Left lung (tissue), 14 donors: ENCODE measurements at places on chromosomes 6 and 20.

DNA sequence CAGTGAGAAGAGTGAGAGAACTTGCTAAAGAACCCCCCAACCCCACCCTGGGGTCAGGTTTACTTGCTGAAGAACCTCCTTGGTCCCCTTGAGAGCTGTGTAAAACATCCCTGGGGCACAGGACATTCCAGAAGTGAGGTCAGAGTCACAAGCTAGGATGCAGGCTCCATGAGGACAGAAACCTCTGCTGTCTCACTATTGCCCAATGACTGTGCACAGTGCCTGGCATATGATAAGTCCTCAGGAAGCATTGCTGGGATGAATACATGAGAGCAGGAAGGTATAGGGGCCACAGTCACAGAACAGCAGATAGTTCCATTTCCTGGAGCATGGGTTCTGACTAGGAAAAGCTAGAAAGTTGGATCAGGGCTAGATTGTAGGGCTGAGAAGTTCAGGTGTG lies 18.4 kb downstream of the NT5E start:
- DNase-seq = no peak

DNA sequence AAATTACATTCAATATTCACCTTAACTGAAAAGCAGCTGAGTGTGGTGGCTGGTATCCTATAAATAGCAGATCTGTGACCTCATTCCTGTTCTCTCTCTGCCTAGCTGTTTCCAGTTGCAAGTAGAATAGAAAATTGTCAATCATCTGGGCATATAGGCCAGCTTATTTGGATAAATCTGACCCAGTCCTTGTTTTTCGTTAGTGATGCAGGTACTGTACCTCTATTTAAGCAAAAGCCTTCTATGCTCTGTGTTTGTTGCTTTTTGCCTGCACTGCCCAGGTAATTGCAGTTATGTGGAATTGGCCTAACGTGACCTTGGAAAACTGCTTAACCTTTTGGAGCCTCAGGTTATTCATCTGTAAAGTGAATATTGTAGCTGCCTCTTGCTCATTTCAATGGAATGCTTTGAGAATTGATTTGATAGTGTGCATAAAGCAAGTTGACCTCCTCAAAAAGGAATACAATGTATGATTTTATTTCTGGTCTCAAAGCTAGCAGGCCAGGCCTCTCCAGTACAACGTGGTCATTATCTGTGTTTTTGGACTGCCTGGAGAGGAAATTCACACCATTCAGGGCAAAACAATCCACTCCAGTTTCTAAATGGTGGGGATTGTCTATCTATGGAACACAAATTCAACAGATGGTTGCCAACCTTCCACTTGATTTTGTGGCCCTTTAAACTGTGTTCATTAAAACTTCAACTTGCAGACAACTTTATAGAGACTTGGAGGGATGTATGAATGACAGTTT lies 508.7 kb upstream of the CITED2 start:
- no peak for DNase-seq

DNA sequence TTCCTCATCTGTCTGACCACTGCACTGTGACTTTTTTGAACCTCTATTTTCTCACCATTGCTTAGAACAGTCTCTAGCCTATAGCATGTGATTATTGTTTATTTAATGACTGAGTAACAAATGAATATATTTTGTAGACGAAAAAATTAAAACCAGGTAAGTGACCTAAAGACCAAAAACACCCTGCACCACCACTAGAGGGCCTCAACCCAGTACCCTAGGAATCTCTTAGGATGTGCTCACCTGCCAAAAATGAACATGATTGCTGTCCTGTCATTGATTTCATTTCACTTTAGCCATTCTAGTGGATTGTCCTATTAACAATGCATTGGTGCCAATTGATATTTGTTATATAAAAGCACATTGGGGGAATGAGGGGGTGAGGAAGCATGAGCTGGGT lies 199.1 kb downstream of the COL9A1 start:
- no peak for DNase-seq

- DNase-seq = no peak
Observed at GRCh38 chr6:134000443-134000842, 47.4 kb downstream of the TBPL1 start.

DNA sequence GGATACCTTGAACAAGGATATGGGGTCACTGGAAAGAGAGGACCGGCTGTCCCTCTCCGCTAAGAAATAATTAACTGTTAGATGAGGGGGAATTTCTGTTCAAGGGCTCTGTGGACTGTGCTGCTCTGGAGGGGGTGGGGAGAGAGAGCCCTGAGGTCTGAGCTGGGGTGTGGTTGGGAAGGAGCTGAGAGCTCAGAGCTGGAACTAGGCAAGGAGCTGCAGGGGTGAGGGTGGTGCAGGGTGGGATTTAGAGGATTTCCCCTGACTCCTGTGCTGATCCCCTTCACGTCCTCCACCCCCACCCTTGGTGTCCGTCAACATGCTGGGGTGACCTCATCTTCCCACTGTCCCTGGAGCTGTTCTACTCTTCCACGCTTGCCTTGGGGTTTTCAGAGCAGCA lies 52.5 kb downstream of the HLA-A start:
- DNase-seq = no peak

DNA sequence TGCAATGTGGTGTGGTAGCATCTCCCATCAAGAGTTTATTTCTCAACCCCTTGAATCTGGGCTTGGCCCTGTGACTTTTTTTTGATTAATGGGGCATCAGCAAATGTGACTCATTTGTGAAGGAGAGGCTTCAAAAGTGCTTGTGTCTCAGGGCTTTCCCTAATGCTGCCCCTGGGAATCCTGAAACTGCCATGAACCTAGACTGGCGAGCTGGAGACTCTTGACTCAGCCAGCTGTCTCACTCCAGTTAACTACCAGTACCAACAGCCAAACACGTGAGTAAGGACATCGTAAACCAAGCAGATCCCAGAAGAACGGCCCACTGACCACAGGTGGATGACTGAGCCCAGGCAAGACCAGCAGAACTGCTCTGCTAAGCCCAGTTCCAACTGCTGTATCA lies 72.8 kb upstream of the ADTRP start:
- no peak for DNase-seq

DNA sequence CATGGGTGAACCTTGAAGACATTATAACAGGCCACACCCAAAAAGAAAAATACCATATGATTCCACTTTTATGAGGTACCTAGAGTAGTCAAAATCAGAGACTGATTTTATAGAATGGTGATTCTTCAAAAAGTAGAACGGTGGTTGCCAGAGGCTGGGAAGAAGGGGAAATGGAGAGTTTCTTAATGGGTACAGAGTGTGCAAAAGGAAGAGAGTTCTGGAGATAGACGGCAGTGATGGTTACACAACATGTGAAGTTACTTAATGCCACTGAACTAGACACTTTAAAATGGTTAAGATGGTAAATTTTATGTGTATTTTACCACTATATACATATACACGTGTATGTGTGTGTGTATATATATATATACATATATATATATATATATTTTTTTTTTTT lies 80.8 kb downstream of the PRND start:
- DNase-seq = no peak

GRCh38 chr6:128149796-128150195 lies 248.9 kb upstream of the THEMIS start:
- DNase-seq = no peak

DNA sequence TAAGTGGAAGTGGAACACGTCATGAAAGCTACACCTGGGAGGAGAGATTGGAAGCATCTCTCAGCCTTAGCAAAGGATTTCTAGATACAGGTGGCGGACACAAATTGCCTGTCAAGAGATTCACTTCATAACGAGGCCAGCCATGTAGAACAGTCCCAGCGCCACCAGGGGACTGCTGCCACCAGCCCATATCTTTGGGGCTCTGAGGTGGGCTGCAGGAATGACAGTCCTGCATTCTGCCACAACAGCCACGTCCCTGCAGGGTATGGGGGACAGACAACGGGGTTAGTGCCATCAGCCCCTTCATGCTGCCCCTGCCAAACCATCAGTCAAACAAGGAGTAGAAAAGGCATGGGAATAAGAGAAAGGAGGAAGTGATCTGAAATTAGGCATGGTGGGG lies 81.2 kb upstream of the SASH1 start:
- DNase-seq = no peak

DNA sequence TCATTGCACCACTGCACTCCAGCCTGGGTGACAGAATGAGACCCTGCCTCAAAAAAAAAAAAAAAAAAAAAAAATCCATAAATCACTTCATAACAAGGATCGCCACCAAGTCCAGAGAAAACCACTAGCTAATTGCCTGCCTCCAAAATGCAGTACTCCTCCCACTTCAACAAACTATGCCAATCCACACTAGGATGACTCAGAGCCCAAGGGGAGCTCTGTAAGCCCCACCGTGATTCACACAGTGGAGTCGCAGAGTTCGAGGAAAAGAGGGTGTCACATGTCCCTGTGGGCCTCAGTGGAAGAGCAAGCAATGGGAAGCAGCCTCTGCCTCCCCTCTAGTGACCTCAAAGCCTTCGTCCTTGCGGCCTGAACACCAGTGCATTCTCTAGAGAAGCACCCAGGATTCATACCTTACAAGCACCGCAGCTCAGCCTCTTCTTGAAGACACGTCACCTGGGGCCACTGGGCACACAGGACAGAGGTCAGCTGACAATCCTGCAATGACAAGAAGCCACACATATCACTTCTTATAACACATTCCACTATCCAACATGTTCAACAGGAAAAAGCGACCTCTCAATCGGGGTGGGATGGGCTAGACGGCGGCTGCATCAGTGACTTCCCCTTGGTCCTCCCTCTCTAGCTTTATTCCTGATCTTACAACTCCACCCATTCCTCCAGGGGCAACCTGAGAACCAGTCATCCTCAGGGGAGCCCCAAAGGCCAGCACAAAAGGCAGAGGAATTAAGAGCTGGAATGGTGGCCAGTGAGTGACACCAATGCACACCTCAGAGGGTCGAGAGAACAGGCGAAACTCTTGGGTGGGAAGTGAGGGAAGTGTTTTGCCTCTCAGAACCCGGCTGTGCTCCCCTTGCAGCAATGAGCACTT lies 8.9 kb downstream of the SNHG17 start:
- DNase-seq = no peak

DNA sequence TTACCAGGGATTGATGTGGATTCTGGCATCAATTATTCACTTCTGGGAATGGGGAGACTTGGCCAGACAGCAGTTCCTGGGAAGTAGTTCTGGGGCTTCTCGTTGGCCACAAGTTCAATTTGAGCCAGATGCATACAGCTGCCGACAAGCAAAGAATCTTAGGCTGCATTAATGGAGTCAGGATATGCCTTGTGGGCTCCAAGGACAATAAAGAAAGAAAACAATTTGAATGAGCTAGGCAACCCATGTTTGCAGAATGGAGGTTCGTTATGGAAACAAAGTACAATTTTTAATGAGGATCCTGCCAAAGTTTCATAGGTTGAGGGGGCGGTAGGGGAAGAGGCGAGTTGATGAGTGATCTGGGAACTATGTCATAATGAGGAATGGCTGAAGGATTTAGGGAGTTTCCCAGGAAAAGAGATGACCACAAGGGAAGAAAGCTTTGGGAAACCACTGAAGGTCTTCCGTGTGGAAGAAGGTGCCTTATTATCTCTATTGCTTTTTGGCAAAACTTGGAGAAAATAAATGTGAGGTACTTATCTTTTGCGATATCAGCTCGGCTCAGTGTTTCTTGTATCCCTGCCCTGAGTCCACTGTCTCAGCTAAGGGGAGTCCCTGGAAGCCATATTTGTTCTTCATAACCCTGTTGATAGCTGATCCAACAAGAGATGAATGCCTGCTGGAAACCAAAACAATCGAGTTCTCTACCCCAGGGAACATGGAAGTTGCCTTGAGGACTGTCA lies 181.0 kb upstream of the ZNF217 start:
- no peak for DNase-seq

GRCh38 chr6:158002249-158002950 lies 20.7 kb downstream of the SYNJ2 start:
- DNase-seq = no peak

DNA sequence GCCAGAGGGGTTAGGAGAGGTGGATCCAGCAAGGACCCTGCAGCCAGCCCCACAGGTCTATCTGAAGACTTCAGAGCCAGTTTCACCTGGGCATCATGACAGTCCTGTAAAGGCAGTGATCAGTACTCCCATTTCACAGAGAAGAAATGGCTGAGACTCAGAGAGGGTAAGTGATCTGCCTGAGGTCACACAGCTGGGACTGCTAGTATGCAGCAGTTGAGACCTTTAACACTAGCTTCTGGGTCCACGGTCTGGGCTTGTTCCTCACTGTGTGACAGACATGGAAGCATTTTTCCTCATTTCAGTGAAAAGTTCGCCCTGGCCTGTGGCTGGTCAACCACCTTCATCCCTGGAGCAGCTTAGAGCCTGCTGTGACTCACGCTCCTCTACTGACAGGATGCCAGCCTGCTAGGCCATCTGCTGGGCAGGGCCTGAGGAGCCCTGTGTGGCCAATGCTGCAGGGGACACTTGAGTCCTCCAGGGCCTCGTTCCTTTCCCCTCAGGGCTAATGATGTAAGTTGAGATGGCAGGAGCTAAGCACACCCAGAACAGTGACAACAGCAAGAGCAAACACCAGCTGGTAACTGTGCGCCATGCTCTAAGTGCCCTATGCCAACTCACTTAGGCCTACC lies 192.0 kb downstream of the LRFN2 start:
- DNase-seq = no peak

DNA sequence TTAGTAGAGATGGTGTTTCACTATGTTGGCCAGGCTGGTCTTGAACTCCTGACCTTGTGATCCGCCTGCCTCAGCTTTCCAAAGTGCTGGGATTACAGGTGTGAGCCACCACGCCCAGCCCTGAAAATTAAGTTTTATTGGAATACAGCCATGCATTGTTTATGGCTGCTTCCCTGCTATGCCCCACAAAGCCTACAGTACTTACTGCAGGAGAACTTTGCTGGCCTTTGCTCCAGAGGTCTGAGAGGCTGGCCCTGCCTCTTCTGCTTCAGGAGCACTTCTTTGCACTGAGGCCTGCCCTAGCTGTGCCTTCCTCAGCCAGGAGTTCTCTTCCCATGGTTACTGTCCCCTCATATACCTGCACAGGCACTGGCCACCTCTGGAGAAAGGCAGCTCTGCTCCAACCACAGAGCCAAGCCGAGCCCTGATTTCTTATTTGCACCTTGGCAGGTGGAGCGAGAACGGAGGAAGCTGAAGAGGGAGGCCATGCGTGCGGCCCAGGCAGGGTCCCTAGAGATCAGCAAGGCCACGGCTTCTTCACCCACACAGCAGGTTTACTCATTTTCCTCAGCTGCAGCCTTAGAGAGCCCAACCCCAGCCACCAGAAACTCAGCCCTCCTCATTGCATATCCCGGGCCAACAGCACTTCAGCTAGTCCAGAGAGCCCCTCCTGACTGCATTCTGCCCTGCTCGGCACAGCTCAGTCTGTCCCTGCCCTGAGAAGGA lies 20.8 kb downstream of the C20orf173 start:
- DNase-seq = no peak

GRCh38 chr6:2971420-2972218 lies at the start of gene SERPINB6:
TSS of gene SERPINB6 (minus strand) at chr6:2971567. CDS start at chr6:2959332, 12,235 bp downstream.
- peak; percentile 85 for DNase-seq
